Tongue (tissue), 3 donors: ENCODE measurements at places on chromosomes 2 and 18.

GRCh38 chr2:219851169-219851568 is 223.7 kb downstream of the SLC4A3 start:
- DNase-seq, result no peak

GRCh38 chr2:145137211-145137610 is 617.3 kb upstream of the ZEB2 start:
- no peak for DNase-seq

DNA sequence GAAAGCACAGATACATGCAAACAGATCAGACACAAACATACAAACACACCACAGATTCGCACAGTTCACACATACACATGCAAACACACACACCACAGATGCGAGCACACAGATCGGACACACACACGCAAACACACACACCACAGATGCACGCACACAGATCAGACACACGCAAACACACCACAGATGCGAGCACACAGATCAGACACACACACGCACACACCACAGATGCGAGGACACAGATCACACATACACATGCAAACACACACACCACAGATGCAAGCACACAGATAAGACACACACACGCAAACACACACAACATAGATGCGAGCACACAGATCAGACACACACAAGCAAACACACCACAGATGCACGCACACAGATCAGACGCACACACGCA is 149.0 kb downstream of the PXDN start:
- no peak for DNase-seq

- no peak for DNase-seq
Observed at GRCh38 chr2:142650601-142651000, 226.9 kb upstream of the KYNU start.

- peak; percentile 43 for DNase-seq
Observed at GRCh38 chr2:102872388-102872787, 110.6 kb downstream of the TMEM182 start.

DNA sequence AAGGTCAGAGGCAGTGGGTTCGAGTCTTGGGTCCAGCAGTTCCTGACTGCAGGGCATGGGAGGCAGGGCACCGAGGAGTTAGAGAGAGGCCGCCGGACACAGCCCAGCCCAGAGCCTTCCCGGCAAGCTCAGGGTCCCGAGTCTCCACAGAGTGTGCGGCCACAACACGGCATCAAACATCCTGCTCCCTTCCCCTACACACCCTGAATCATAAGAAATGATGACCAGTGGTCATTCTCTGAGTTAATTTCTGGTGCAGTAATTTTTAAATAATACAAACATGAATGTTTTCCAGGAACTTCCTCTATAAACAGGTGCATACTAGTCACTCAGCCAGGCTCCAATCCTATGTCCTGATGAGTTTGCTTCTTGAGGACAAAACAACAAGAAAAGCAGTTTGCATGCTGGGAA is 118.0 kb downstream of the PXDN start:
- DNase-seq, result no peak
